Tibial nerve (tissue), 4 donors: ENCODE measurements at places on chromosomes 16 and 17. TPM values are rescaled to one million over a fixed set of nuclear protein-coding genes. Genes with fewer than 3 reads are reported as not detected.
A peak's percentile ranks its signal among the peaks of the same experiment; 100 is the strongest.

PRKCB gene
- 4.8 TPM for total RNA-seq

RNF227 gene
- 3.3 TPM for total RNA-seq

BRIP1 gene
- total RNA-seq, result 0.60 TPM

SLC16A11 gene
- total RNA-seq, result not detected

KRT33A gene
- total RNA-seq, result not detected

GRCh38 chr16:12395268-12395667 lies 408.4 kb downstream of the CPPED1 start:
- DNase-seq, result no peak

DNA sequence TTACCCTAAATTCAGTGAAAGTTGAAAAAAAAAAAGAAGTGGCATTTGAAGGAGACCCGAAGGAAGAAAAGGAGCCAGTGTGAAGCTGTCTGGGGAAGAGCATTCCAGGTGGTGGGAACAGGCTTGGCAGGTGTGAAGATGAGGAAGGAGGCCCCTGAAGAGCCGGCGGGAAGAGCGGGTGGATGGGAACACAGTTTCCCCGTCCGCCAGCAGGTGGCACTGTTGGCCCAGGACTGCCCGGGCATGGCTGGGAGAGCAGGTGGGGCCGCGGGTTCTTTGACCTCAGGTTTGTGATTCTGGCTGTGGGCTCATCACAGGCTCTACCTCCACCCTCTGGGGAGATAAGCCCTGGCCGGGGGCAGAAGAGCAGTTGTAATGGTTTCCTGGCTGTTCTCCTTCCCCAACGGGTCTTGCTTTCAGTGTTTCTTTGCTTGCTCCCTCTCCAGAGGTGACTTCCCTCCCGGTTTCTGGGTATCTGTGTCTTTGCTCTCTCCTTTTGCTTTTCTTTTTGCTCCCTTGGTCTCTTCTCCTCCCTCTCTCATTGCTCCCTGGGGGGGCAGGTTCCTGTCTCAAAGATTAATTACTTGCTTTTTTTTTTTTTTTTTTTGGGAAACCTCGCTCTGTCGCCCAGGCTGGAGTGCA lies 32.3 kb downstream of the RAP1GAP2 start:
- DNase-seq, result peak; percentile 32

DNA sequence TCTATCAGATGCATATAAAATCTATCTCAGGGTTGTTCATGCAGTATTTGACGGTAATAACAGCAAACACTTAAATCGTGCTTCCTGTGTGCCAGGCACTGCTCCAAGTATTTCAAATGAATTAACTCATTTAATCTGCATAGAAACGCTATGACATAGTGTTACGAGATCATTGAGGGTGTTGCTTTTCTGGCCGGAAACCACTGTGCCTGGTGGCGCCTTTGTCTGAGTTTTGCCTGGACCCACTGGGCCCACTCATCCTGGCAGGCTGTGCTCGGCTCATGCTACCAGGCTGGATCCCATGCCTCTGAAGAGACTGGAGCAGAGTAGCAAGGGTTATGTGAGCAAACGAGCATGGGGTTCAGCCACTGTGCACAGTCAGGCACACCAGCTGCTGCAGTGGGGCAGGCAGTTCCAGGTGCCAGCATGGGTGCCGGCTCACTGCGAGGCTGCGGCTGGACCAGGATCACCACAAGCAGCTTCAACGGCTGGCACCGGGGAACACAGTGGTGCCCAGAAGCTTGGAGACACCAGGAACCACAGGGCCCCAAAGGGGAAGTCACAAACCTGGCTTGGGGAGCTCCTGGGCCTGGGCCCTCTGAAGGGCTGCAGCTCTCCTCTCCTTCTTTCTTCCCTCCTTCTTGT lies 45.9 kb upstream of the CLEC19A start:
- DNase-seq, result no peak

GRCh38 chr16:80163339-80163738 lies 377.5 kb upstream of the DYNLRB2 start:
- DNase-seq, result no peak

- no peak for DNase-seq
Observed at GRCh38 chr17:55265311-55266021, 706 bp downstream of the HLF start.

DNA sequence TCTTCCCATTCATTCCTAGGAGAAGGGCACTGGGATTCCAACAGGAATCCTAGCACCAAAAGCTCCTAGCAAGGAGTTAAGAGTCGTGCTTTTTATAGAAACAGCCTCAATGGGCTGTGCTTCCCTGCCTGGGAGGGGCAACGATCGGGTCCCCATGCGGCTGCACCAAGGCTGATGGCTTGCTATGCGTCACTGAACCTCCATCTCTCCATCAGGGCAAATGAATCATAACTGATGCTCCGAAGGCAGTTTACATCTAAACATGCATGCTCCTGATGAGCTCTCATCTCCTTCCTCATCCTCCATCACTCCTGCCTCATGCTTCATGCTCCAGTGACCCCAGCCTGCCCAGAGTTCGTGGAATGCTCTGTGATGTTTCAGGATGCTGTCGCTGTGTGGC lies 270.5 kb downstream of the FOXL1 start:
- DNase-seq, result no peak

- DNase-seq, result no peak
Observed at GRCh38 chr17:47304186-47304585, 19.6 kb upstream of the EFCAB13 start.

DNA sequence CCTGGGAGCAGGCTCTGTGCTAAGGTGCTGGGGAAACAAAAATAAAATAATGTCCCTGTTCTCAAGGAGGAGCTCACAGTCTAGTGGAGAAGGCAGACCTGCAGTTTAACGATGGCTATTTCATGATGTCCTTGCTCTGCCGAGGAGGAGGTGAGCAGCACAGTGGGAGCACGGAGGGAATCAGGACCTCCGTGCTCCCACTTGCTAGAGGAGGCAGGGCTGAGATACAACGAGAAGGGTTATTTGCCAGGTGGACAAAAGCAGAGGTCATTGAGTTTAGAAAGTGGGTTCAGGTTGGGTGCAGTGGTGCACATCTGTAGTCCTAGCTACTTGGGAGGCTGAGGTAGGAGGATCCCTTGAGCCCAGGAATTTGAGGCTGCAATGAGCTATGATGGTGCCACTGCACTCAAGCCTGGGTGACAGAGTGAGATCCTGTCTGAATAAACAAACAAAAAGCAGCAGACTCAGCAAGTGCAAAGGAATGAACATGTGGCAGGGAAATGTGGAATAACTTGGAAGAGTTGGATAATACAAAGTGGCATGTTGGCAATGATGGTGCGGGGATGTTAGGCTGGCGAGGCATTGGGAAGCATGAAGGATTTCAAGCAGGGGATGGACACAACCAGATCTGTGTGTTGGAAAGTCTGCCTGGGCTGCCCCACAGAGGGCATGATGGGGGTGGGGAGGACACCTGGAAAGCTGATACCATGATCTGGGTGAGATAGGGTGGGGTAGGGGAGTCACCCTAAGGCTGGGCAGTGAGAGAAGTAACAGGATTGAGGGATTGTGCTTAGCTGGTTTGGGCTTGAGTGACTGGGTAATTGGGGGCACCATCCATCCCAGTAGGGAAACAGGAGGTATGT lies 12.8 kb upstream of the TNS4 start:
- no peak for DNase-seq

- DNase-seq, result no peak
Observed at GRCh38 chr17:73738751-73739575, 94.7 kb upstream of the SDK2 start.

DNA sequence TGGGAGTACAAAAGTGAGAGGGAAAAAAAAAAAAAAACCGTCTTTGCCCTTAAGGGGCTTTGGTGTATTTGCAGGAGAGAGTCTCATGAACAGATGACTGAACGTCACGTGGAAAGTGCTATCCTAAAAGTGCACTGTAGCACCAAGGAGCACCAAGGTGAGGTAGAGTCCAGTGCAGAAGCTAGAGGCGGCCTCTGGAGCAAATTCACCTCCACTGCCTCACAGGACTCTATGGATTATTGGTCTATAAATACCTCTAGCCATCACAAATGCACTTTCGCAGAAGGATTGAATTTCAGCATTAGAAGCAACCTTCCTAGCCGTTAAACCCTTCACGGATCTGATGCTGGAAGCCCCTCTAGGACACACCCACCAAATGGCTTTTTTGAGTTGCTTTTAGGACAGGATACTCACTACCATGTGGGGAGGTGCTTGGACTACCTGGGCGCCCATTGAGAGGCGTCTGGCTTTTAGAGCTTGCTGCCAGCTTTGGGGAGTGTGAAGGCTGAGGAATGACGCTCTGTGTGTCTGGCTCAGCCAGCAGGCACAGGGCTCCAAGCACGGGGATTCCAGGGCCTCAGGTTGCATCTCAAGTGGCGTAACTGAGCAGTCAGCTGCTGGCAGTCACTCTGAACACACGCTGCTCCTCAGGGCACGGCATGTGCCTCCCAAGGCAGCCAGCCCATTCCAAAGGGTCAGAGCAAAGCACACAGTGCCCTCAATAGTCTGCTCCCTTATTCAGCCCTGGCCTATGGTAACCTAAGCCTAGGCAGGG lies 52.7 kb downstream of the CDRT4 start:
- no peak for DNase-seq

DNA sequence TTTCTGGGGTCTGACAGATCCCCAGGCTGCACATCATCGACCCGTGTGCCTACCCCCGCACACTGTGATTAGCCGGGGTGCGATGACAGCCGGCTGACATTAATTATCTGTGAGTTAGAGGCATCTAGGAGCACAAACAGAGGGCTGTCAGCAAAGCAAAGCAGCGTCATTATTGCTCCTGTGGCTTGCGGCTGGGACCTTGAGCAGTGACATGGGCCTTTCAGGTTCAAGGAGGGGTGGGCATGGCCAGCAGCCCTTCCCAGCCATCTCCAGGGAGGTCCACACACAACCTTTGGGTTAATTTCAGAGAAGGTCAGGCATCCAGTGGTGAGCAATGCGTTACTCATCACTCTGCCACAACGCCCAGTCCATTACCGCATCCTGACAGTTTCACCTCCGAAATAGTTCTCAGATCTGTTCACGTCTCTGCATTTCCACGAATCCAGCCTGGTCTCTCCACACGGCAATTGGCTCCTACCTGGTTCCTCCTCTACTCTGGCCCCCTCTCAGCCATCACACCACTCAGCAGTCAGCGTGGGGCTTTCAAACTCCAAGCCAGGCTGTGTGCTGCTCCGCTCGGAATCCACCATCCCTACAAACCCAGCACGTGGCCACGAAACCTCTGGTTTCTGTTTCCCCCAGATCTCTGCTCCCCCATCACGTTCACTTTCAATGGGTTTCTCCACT lies 249.7 kb upstream of the C16orf82 start:
- no peak for DNase-seq

DNA sequence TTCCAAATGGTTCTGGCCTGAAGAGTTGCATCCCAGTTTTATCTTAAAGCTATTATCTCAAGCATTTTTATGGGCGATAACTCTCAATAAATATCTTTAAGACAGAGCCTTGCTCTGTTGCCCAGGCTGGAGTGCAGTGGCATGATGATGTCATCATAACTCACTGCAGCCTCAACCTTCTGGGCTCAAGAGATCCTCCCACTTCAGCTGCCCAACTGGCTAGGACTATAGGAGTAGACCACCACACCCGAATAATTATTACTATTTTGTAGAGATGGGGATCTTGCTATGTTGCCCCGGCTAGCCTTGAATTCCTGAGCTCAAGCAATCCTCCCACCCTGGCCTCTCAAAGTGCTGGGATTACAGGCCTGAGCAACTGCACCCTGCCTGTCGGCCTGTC lies 26.1 kb upstream of the CYTH1 start:
- no peak for DNase-seq

- DNase-seq, result no peak
Observed at GRCh38 chr16:918068-918467, 52.7 kb downstream of the LMF1 start.

DNA sequence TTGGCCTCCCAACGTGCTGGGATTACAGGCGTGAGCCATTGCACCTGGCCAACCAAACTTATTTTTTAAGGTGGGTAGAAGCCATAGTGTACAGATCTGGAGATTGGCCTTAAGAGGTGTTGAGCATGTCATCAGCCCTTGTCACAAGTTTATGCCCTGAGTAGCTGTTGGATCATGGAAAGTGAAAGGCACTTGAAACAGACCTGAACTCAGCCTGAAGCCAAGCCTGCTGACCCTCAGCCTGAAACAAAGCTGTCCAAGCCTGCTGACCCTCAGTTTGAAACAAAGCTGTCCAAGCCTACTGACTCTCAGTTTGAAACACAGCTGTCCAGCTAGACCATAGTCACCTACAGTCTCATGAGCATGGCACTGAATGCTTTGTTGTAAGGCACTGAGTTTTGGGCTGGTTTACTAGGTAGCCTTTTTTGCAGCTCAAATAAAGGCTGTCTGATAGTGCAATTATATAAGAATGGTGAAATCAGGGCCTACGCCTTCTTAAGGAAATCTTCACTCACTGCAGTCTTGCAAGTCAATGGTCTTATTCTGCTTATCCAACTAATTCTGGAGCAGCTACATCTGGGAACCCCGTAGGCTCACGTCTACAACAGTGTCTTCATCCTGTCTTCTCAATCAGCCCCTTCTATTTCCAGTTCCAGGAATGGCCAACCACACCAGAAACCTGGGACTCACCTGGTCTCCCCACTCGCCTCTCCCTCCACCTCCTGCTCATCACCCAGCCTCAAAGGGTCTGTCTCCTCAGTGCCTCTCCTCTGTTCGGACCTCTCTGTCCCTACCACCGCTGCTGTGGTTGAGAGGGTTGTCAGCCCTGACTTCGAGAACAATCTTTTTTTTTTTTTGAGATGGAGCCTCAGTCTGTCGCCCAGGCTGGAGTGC lies 2.9 kb upstream of the NPIPB15 start:
- DNase-seq, result no peak

DNA sequence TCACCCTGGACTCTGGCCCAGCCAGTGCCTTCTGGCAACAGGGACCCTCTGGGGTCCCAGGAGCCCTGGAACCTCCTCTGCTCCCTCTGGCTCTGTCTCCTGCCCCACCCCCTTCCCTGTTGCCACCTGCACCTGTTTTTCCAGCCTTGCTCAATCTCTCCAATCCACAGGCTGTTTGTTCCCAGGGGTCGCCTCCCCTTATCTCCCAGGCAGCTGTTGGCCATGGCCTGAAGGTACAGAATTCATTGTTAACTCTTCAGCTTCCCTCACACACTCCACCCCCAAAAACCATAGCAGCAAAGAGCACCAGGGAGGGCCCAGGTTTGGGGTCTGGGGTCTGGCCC lies 39.3 kb upstream of the TOB1 start:
- DNase-seq, result no peak

DNA sequence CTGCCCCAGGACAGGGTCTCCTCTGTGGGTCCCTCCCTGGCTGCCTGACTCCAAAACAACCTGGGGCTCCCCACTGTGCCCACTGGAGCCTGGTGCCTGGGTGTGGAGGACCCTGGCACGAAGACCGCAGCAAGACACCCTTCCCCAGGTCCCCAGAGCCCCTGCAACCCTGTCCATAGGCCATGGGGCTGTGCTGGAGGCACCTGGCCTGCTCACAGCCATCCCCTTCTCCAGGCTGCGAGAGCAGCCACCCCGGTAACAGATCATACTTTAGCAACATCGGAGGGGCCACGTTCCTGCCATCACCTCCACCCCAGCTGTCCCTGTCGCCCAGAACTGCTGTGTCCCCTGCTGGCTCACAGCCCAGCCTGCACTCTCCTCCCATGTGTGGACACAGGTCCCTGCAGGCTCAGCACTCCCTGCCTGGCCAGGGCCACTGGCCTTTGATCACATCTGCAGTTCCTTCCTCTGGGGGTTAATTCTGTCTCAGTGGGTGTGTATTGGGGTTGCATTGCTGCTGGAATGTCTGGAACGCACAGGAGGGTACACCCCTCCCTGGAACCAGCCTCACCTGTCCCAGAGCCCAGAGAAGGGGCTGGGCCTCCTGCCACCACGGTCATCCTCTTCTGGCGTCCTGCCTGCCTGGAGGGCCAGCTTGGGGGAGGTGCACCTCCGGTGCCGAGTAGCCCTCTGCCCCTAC lies 12.2 kb downstream of the PPL start:
- no peak for DNase-seq

GRCh38 chr16:81265658-81266451 lies 27.4 kb downstream of the BCO1 start:
- peak; percentile 66 for DNase-seq
